SJCRH30 (cell line): ENCODE measurements at places on chromosomes 11 and 22. TPM values are rescaled to one million over a fixed set of nuclear protein-coding genes. Genes with fewer than 3 reads are reported as not detected.
A peak's percentile ranks its signal among the peaks of the same experiment; 100 is the strongest.

- H3K4me3 ChIP-seq = peak overlapping the region; percentile 99
- peaks cover 17% of the 10 kb centered on the region for H3K4me1 ChIP-seq
- H3K36me3 ChIP-seq = peaks cover 14% of the 10 kb centered on the region
- DNase-seq = no peak
- H3K27ac ChIP-seq = peak overlapping the region; percentile 99
- H3K27me3 ChIP-seq = no peaks in the 10 kb centered on the region
Observed at GRCh38 chr22:46070215-46070802, 80.0 kb upstream of the PPARA start.

DNA sequence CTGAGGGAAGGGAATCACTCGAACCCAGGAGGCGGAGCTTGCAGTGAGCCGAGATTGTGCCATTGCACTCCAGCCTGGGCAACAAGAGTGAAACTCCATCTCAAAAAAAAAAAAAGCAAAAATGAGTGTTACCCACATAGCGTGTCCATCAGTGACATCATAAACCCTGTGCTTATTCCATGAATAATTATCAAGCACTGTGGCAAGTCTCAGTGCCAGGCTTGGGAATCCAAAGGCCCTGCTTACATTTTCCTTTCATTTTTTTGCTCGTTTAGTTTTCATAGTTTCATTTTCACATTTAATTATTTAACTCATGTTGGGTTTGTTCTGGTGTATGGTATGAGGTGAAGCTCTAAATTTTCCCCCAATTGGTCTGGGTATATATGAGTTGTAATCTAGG, 46.5 kb downstream of the NEU3 start:
- no peak overlapping the region for H3K27ac ChIP-seq
- H3K4me1 ChIP-seq = no peaks in the 10 kb centered on the region
- DNase-seq = no peak
- H3K4me3 ChIP-seq = no peak overlapping the region
- H3K27me3 ChIP-seq = no peaks in the 10 kb centered on the region

The RASD2 gene
- not detected in 2 replicates for total RNA-seq

The PKP3 gene
- total RNA-seq = 0.18 TPM in 1 of 2 replicates, not detected in the other
